Dorsolateral prefrontal cortex (tissue), 122 donors: ENCODE measurements at places on chromosomes 11 and 22. TPM values are rescaled to one million over a fixed set of nuclear protein-coding genes. Genes with fewer than 3 reads are reported as not detected.

FAM111B gene
- total RNA-seq, result not detected

YAP1 gene
- 26.3 TPM for total RNA-seq

SOX10 gene
- 98.5 TPM for total RNA-seq

RIC8A gene
- 82.0 TPM for total RNA-seq

PANX2 gene
- total RNA-seq, result 41.4 TPM

LDHAL6A gene
- total RNA-seq, result 0.38 TPM

DRICH1 gene
- total RNA-seq, result 2.7 TPM

RAG2 gene
- total RNA-seq, result not detected

MMP27 gene
- total RNA-seq, result not detected

NAGA gene
- total RNA-seq, result 12.8 TPM

CCDC87 gene
- total RNA-seq, result 1.4 TPM

NLRP6 gene
- total RNA-seq, result not detected

MYOD1 gene
- total RNA-seq, result not detected

STK33 gene
- total RNA-seq, result 9.5 TPM
